GM23248 (cell line): ENCODE measurements at places on chromosomes 5 and 9. TPM values are rescaled to one million over a fixed set of nuclear protein-coding genes. Genes with fewer than 3 reads are reported as not detected.

FOXD1 gene
- total RNA-seq, result 50.0 and 53.9 TPM in 2 replicates

CERCAM gene
- total RNA-seq, result 474 and 525 TPM in 2 replicates

CCDC183 gene
- 0.76 TPM in 1 of 2 replicates, not detected in the other for total RNA-seq

ZNF883 gene
- 6.2 and 6.6 TPM in 2 replicates for total RNA-seq

PCDHB5 gene
- total RNA-seq, result 0.43 and 1.3 TPM in 2 replicates
